Stimulated activated CD8-positive, alpha-beta memory T cell treated with anti-CD3 and anti-CD28 coated beads, Interleukin-7, amount 100 ng/mL, for 24 hours (primary cell): ENCODE measurements at places on chromosomes 4 and X.

DNA sequence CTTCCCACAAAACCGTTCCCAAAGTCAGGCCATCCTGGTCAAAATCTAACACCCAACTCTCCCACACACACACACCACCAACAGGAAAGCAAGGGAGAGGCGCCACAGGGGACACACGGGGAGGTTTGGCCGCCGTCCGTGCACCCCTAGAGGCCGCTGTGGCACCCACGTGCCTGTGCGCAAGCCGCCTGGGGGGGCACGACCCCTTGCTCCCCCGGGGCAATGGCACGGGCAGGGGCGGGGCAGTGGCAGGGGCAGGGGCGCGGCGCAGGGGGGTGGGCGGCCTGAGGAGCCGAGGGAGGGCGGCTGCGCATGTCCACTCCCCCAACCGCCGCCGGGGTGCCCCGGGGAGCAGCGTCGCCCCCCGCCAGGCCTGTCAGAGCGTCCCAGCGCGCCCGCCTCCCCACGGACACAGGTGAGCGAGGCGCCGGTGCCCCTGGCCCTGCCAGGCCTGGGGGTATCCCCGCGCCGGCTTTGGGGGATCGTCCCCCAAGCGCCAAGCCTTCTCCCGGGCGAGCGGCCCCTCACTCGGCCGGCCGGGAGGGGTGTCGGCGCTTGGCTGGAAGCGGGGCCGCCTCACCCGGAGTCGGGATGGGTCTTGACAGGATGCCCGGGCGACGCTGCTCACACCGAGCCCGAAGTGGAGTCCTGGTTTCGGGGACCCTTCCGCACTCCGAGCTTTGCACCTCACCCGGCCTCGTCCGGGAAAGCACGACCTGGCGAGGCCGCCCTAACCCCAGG lies at the start of gene ERAS:
Gene ERAS (plus strand): TSS at position 379 of the 741 bp plus-strand sequence. CDS start 2,611 bp downstream, outside the sequence.
- DNase-seq: no peak

DNA sequence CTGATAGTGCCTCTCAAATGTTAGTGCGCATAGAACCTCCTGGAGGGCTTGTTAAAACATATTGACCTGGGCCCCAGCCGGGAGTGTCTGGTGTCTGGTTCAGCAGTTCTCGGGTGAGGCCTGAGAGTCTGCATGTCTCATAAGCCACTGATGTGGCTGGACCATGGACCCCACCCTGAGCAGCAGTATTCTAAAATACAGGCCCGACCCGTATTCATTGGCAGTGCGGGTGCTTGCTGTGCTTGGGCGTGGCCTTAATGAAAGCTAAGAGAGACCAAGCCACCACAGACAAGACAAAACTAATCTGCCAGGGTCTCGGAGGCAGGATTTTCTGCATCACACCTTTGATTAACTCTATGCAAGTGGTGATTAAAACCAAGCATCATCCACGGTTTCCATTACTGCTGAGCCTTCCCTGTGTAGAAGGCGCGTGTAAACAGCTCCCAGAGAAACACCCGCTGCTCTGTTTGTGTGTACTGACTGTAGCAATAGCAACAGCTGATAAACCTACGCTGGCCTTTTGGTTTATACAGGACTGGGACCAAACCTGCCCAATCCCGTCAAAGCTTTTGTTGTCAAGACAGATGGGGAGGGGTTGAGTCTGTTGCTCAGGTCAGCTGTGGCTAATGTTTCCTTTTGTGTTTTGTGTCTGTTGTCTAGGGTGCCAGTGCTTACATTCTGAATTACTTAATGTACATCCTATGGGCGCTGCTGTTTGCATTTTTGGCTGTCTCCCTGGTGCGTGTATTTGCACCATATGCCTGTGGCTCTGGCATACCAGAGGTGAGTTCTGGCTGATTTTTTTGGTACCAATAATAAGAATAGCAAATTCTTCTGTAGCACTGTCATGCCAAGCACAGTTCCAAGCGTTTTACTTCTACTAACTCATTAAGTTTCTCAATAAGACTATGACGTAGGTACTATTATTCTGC lies 40.8 kb downstream of the CLCN4 start:
- no peak for DNase-seq

DNA sequence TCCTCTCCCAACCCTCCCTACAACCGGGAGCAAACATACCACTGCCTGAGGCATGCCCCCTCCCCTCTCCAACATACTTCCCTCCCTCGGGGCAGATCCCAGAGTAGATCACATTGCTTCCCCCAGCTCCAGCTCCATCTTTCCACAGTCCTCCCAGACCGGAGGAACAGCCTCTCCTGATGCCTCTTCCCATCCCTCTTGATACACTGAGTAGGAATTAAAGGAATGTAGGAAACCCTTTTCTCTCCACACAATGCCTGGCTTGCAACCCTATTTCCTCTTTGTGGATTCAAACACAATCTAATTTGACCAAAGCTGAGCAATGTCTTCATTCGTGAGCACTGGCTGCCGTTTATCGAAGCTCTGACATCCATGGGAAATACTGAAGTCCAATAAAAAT lies 339.8 kb downstream of the BCOR start:
- no peak for DNase-seq

DNA sequence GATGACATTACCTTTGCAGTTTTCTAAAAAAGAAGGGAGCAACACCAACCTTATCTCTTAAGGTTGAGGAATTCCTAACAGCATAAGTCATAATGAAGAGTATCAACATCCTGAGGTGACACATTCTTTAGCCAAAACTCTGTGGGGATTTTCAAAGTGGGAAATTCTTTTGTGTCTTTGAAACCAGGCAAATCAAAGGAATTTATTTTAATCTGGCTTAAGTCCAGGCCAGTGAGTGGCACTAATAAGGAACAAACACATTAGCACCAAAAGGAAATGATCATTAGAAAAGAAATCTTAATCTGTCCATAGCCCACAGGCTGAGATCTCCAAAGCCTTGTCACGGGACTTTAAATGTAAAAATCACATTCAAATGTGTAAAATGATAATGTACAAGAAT lies 110.1 kb downstream of the LARP7 start:
- no peak for DNase-seq

- no peak for DNase-seq
Measured at GRCh38 chr4:71978210-71978835, 53.5 kb upstream of the NPFFR2 start.

GRCh38 chr4:58515226-58515625 lies 1405.0 kb upstream of the IGFBP7 start:
- DNase-seq: no peak

- DNase-seq: no peak
Measured at GRCh38 chrX:38293741-38294140, 33.6 kb downstream of the RPGR start.

- DNase-seq: no peak
Measured at GRCh38 chr4:48461000-48461399, 22.1 kb upstream of the SLC10A4 start.

DNA sequence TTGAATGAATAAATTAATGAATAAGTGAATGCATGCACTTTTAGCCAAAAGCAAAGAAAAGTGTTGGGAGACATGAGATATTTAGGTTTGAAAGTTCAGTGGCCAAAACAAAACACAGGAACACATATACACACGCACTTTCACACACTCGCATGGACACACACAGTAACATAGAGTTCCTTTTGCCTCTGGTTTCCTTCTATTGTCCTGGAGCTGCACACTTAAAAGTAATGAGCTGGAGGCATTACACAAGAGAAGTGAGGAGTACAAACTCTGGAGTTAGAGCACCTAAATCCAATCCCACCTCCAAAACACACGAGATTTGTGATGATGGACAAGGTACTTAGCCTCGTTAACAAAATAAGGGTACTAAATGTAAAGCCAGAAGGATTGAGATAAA lies 18.7 kb downstream of the PPA2 start:
- no peak for DNase-seq
